Stimulated activated CD8-positive, alpha-beta memory T cell treated with anti-CD3 and anti-CD28 coated beads, Interleukin-15, amount 100 ng/mL, for 1 hour (primary cell): ENCODE measurements at places on chromosomes 7 and 10.

DNA sequence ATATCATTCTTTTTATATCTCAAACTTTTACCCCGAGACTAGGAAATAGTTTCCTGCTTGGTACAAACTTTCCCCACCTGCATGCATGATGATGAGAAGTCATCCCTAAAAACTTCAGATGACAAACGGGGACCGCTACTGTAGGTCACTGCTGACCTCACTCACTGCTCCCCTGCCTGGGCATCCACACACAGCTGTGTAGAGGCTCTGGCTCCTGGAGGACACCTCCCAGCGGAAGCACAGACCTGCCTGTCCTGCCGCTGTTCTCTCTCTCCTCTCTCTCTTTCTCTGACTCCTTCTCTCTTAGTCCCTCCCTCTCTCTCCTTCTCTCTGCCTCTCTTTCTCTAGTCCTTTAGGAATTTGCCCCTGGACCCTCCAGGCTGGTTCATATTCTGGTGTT is 202.9 kb upstream of the PITRM1 start:
- no peak for DNase-seq

GRCh38 chr7:98963305-98963704 is 85.0 kb downstream of the TRRAP start:
- no peak for DNase-seq

DNA sequence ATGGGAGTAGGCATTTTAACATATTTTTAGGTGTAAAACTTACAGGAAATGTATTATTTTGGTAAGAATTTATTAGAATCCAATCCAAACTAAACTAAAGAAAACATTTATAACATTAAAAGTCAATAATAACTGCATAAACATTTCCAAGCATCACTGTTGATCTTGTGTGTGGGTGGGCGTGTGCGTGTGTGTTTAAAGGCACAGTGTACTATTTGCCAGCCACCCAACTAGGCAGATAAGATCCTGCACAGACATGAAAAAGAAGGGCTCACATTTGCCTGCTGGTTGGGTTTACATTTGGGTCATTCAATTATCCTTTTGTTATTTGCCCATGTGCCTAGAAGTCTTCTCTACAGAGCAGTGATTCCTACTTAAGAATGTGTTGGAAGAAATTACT is 31.0 kb upstream of the WNT16 start:
- DNase-seq = no peak

GRCh38 chr10:71572962-71573361 is 146.6 kb downstream of the C10orf105 start:
- DNase-seq = no peak

DNA sequence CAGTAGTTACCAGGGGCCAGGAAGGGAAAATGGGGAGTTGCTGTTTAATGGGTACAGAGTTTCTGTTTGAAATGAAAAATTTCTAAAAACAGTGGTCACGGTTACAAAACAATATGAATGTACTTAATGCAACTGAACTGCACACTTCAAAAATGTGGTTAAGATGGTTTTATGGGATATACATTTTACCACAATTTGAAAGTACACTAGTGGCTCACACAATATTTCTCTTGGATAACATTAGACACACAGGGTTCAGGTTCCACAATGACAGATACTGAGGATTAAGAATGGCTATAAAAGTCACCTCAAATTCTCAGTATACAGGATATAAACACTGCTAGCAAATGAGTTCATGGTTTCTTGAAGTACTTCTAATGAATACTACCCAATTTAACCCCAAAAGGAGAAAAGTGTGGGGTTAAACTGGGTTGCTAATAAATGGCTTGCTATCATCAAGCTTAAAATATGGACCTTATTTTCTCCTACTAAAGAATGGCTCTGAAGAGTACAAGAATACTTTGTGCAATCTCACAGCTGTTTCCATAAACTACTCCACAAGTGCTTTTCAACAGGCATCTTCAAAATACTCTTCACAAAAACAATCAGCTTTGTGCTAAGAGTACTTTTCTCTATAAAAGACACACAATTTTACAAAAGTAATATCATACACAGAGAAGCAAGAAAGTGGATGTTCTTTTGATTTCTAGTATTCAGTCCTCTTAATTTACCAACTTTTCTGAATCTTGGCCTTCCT is 92.9 kb downstream of the SRPK2 start:
- DNase-seq = no peak

GRCh38 chr10:119761106-119761505 is 35.3 kb downstream of the INPP5F start:
- no peak for DNase-seq

- DNase-seq = no peak
Measured at GRCh38 chr10:29636178-29636577, 1.4 kb upstream of the SVIL start.

DNA sequence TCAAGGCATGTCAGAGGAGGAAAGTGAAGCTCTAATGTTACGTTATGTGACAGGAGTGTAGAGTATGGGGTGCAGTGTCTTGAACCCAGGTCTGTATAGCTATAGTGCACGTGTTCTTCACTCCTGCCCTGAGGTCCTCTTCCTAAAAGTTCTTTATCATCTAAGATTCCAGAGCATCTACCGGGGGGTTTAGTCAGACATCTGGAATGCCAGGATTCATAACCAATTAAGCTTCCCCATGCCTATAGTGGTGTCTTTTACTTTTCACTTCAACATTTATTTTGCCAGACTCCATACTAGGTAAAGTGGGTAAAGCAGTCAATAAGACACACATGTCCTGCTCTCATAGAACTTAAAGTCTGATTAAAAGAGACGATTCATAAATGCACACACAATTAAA is 22.4 kb downstream of the PPP1R3C start:
- no peak for DNase-seq

- DNase-seq = no peak
Measured at GRCh38 chr7:158789842-158790241, 39.5 kb downstream of the ESYT2 start.

DNA sequence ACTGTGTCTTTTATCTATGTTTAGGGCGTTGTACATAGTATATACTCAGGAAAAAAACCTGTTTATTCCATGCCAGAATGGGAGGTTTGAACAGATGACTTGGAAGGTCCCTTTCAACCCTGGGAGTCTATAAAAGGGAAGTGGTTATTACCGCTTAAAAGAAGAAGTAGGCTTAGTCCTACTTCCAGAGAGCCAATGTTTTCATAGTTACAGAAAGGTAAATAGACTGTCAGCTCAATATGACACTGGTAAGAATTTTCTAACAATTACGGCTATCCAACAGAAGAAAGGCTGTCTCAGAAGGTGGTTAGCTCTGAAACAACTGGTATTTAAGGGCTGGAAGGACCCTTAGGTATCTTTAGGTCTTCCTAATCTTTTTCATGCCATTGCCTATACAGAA is 1.1 kb upstream of the TFAM start:
- DNase-seq = no peak
